Occipital lobe (tissue), 3 donors: ENCODE measurements at places on chromosomes 3 and 15. TPM values are rescaled to one million over a fixed set of nuclear protein-coding genes. Genes with fewer than 3 reads are reported as not detected.

The ARF4 gene
- total RNA-seq: 130 TPM

The LRRIQ4 gene
- total RNA-seq: 0.31 TPM

The CACNA1D gene
- 14.0 TPM for total RNA-seq

The POC1A gene
- total RNA-seq: 3.1 TPM

The GRM7 gene
- total RNA-seq: 98.9 TPM

The HOMER2 gene
- total RNA-seq: 76.7 TPM

The COL7A1 gene
- total RNA-seq: 1.9 TPM

The ARRDC4 gene
- total RNA-seq: 55.1 TPM

The GP5 gene
- total RNA-seq: not detected

The EPHA3 gene
- total RNA-seq: 349 TPM

The DAZL gene
- not detected for total RNA-seq

The LRTM1 gene
- total RNA-seq: not detected

The NANOGP8 gene
- not detected for total RNA-seq

The SATB1 gene
- 166 TPM for total RNA-seq

The FEZF2 gene
- 15.0 TPM for total RNA-seq

The ZSCAN2 gene
- 32.6 TPM for total RNA-seq

The AP3B2 gene
- total RNA-seq: 52.9 TPM

The METTL6 gene
- 89.2 TPM for total RNA-seq
